T-cell (primary cell): ENCODE measurements at places on chromosomes 6 and 20.

- no peak for DNase-seq
Observed at GRCh38 chr6:108574457-108575141, 13.9 kb downstream of the FOXO3 start.

- no peak for DNase-seq
Observed at GRCh38 chr6:19042420-19042819, 655.3 kb downstream of the RNF144B start.

GRCh38 chr6:3616565-3617176 lies 134.8 kb downstream of the PXDC1 start:
- no peak for DNase-seq

GRCh38 chr6:157261606-157262005 lies 61.7 kb downstream of the TMEM242 start:
- no peak for DNase-seq

DNA sequence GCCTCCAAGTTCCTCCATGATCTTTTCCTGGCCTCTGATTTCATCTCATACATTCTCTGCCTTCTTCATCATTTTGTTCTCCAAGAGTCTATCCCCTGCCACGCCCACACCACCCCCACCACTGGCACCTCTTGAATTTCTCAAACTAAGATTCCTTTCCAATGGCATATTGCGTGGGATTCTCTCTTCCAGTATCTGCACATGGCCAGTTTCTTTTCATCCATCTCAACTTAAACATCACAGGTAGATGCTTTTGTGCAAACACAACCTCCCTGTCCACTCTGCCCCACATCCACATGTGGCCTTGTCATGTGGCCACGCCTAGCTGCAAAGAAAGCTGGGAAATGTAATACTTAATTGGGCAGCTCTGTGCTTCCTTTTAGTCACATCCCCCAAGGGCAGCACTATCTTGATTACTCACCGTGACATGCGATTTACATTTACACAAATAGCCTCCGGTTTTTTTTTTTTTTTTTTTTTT lies 33.4 kb upstream of the ZMYND8 start:
- no peak for DNase-seq

DNA sequence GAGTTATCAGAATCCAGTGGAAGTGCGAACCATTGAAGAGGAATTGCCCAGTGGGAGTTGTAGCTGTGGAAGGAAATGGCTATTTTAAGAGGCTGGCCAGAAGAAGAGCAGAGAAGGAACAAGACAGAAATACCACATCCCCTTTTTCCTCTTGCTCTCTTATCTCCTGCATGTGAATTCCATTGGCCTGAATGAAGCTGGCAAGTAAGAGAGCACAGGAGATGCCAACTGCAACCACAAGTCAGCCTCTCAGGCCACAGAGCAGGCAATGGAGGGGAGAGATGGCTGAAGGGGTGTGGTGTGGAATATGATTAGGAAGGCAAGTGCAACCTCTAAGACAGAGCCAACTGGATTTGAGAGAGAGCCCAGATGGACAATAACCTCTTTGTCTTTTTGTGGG lies 362.7 kb upstream of the IMPG1 start:
- no peak for DNase-seq

- no peak for DNase-seq
Observed at GRCh38 chr6:3592371-3592941, 135.6 kb upstream of the SLC22A23 start.

DNA sequence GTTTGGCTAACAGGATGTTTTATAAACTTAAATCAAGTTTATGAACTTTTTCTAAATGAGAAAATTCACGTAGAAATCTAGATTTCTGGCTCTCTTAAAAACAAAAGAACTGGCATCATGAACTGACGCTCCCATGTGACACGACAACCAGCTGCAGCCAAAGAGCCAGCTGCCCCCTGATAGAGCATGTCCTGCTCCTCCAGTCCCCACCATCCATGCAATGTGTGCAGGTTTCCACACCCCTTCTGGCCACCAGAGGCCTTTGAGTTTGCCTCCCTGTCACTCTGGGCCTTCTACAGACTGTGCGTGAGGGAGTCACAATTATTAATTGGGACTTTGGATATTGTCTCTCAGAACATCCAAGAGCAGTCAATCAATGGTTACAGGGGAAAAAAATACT lies 1.6 kb upstream of the GPLD1 start:
- no peak for DNase-seq

DNA sequence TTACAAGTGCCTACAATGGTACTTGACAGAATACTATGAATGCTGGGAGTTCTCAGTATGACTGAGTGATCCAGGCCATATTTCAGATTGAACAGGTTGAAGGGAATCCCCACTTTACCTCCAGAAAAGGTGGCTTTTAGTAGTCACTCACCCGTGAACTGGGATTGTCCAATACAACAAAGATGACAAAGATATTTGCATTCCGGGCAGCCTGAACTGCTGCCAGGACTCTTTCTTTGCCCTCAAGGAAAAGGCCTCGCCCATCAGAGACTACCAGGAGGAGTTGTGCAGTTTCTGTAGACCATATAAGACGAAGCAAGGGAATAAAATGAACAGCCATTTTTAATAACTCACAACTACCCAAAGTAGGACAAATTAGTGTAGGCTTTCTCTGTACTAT lies 6.3 kb upstream of the LYRM2 start:
- no peak for DNase-seq

DNA sequence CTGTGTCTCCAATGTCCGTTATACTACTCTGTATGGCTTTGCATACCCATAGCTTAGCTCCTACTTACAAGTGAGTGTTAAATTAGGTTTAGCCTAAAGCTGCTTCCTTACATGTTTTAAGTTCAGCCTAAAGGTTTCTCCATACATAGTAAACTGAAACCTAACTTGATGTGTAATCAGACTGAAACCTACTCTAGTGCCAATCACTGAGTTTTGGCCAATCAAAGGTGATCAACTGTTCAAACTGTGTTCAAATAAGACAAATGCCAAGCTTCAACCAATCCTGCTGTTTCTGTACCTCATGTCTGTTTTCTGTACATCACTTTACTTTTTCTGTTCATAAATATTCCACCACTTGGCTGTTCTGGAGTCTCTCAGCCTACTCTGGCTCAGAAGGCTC lies 20.0 kb downstream of the HLA-DOA start:
- no peak for DNase-seq

DNA sequence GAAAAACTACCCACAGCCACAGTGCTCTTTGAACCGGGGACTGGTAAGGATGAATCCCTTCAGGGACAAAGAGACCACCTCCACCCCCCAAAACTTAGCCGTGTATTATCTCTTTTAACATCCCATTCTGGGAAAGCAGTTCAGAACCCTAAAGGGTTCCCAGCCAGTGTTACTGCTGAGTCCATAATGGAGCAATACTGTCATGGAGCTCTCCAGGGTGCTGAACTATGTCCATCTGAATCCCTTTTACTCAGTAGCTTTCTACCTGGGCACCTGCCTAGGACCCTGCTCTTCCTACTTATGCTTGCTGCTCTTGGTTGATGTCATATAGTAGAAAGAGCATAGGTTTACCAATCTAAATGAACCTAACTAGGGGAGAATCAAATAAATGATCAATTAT lies 22.3 kb upstream of the SAYSD1 start:
- DNase-seq, result peak; percentile 23

- no peak for DNase-seq
Observed at GRCh38 chr6:101281266-101281665, 112.2 kb upstream of the GRIK2 start.

DNA sequence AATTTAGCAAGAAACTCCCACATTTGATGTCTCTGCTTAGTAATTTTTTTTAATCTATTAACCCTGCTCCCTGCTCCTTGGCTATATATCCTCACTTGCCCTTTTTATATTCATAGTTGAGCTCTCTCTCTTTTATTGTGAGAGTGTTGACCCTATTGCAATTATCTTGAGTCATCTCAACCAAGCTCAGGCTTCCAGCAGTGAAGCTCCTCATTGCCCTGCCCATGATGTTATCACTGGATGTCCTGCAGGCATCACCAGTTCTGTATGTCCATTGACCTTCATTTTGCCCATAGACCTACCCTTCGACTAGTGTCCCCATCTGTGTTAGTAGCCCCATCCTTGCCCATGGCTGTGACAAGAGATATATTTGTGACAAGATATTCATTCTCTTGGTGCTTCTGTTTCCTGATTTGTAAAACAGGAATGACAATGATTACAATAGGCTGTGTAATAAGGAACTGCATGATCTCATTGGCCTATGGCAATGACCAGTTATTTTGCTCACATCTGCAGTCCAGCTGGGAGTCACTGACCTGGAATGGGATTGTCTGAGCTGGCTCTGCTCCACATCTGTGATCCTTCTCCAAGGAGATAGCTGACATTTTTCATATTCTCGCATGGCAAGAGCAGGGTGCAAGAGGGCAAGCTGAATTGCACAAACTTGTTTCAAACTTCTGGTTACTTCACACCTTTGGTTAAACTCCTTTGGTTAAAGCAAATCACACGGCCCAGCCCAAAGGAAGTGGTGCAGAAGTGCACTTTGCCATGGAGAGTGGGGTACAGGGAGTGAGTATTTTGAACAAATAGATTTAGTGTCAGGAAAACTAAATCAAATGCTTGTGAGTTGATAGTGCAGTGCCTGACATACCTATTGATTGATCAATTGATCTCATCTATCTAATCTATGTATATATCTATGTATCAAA lies 47.7 kb upstream of the CST5 start:
- no peak for DNase-seq

DNA sequence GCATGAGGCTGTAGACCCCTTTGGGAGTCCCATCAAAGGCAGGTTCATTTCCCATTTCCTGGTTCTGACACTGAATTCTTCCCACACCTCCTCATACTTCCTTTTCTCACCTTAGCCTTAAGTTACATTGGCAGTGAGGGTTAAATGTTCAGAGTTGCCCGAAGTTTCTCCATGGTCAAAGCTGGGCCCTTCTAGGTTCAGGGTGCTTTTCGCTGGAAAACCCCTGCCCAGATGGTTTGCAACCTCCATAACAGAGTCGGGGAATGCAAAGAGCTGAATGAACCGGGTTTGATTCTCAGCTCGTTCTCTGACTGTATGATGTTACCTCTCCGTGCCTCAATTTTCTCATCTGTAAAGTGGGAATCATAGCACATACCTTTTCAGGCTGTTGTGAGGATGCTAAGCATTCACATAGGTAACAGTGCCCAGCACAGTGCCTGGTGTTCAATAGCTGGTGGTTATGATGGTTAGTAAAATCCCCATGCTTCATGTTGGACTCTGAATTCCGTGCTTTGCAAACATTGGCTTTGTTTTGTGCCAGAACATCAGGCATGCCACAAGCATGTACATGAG lies 149.8 kb downstream of the NFATC2 start:
- no peak for DNase-seq

- no peak for DNase-seq
Observed at GRCh38 chr6:32967151-32968091, 973 bp upstream of the BRD2 start.

GRCh38 chr6:75931011-75931680 lies 141.3 kb downstream of the IMPG1 start:
- DNase-seq, result no peak

DNA sequence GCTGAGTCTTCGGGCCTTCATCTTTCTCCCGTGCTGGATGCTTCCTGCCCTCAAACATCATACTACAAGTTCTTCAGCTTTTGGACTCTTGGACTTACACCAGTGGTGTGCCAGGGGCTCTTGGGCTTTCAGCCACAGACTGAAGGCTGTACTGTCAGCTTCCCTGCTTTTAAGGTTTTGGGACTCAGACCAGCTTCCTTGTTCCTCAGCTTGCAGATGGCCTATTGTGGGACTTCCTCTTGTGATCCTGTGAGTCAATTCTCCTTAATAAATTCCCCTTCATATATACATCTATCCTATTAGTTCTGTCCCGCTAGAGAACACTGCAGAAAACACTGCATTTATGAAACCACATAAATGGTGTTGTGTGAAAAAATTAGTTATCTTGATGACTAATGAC lies 13.9 kb upstream of the BCLAF1 start:
- no peak for DNase-seq

GRCh38 chr6:109488001-109488400 lies 5.0 kb upstream of the ZBTB24 start:
- no peak for DNase-seq

DNA sequence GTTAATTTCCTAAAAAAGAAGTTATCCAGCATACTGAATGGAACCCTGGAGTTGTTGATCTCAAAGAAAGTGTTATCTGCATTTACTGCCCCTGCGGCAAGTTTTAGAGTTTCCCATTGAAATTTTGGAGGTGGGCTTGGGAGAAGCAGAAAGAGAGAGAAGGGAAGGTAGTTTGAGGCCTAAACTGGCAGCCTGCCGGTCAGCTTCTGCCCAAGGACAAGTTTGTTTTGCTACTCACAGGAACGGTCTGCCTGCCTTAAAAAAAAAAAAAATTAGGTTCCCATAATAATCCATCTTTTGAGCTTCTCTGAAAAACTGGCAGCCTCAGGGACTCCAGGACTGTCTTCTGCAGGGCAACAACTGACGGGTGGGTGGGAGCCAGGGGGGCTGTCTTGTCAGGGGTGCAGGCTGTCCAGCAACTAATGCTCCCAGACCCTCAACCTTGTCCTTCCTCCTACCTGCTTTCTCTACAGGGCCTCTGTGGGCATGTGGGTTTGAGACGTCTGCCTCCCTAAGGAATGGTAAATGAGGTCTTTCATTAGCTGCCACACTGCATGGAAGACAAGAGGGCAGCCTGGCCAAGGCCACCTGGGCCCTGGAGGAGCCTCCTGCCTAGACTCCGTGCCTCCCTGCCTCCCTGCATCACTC lies 176.1 kb upstream of the KCNG1 start:
- DNase-seq, result no peak

DNA sequence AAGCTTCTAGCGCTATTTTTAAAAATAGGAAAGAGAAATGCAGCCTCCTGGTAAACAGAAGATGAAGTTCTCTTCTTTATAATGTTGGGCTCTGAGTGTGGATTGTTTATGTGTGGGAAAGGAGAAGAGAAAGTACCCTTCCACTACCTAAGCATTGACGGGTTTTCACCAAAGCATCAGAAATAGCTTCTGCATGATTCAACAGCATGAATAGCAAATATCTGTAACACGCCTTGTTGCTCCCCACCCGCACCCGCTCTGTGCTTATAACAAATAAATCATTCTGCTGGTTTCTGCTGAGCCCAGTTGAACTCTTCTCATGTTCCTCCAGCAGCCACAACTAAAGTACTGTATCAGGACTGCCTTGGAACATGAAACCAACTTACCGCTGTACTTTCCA lies 20.7 kb downstream of the TXLNB start:
- no peak for DNase-seq

- DNase-seq, result no peak
Observed at GRCh38 chr20:18180815-18181214, 43.2 kb downstream of the KAT14 start.

GRCh38 chr20:36591854-36592641 lies 13.5 kb upstream of the RAB5IF start:
- peak; percentile 29 for DNase-seq

DNA sequence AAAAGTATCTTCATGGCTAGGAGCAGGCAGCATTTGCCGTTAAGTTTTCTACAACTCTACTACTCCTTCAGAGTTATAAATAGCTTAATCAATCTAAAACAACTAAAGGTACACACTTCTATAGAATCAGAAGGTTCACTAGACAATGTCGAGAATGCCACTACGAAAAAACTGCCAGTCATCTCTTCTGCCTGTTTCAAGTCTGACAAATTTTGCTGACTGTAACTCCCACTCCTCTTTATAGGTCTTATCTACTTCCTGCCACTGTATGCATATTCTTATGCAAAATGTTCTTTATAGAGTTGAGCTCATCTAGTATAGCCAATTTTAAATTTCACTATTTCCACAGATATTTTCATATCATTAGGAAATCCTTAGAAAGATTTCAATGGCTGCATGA lies 160.1 kb downstream of the EYS start:
- no peak for DNase-seq

GRCh38 chr6:160069050-160069454 lies 52.6 kb upstream of the SLC22A1 start:
- DNase-seq, result no peak

- DNase-seq, result no peak
Observed at GRCh38 chr6:123965894-123966293, 162.2 kb downstream of the NKAIN2 start.

GRCh38 chr6:131043902-131044447 lies 19.1 kb downstream of the EPB41L2 start:
- DNase-seq, result no peak
